ENCODE measurements at places on chromosomes 13 and 19.

- DNase-seq, result no peak
These were observed 1917.4 kb downstream of the OLFM4 start for GRCh38 chr13:54945973-54946372.

DNA sequence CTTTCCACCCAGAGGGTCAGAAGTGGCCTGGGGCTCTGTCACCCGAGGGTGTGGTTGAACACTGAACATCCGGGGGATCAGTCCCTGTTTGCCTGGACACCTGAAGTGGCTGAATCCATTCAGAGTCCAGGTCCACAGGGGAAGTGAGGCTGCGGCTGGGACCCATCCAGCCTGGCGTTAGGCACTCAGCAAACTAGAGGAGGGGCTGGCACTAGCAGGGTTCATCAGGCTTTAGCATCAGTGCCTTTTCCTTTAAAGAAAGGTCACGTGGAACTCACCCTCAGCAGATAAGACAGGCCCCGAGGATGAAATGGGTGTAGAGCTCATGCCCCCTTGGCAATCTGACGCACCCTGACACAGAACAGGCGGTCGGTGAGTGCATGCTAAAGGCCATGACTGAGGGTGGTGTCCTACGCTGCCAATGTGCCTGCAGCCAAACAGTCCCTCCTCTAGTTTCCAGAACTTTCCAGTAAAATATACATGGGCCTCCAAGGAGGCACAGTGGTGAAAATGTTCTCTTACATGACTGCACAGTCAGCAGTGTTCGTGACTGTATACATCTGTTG, 72.4 kb upstream of the ARHGEF7 start:
- no peak for DNase-seq

- peak; percentile 87 for DNase-seq
These were observed 7.0 kb downstream of the MOB3A start for GRCh38 chr19:2089001-2089711.

DNA sequence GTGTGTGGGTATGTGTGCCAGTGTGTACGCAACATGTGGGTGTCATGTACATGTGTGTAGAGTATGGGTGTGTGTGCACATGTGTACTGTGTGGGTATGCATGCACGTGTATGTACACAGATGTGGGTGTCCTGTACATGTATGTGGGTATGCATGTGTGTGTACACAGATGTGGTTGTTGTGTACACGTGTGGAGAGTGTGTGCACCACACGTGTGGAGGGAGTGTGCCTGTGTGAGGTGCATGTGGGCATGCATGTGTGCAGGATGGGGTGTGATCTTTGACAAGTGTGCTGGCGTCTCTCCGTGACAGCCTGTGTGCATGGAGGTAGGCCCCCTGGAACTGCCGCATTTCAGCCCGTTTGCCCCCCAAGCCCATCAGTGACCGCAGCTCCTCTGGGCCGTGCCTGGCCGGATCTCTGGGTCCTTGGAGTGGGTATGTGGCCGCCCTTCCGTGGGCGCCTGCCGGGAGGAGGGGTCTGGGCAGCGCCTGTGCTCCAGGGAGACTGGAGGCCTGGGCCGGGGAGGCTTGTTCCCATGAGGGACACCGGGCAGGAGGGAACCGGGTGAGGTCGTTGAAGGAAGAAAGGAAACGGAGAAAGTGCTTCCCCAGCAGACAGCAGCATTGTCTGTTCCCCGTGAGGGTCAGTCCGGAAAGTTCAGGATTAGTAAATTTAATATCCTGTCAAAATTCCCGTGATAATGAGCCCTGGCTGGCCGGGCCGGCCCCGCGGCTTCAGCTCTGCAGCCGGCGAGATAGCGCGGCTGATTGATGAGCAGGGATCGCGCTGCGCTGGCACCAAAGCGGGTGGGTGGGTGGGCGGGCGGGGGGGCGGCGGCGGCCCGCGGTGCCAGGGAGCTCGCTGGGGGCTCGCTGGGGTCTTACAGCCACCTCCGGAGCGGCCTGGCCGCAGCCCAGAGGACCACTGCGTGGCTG, 91.1 kb upstream of the SOX1 start:
- no peak for DNase-seq

- DNase-seq, result no peak
These were observed 152.0 kb upstream of the SLC10A2 start for GRCh38 chr13:103218253-103218652.

Measured in lung microvascular endothelial cell (primary cell).